ENCODE measurements at places on chromosomes 1 and 21.

- no peak for DNase-seq
Measured at GRCh38 chr1:160400646-160401486, 502 bp downstream of the VANGL2 start.

DNA sequence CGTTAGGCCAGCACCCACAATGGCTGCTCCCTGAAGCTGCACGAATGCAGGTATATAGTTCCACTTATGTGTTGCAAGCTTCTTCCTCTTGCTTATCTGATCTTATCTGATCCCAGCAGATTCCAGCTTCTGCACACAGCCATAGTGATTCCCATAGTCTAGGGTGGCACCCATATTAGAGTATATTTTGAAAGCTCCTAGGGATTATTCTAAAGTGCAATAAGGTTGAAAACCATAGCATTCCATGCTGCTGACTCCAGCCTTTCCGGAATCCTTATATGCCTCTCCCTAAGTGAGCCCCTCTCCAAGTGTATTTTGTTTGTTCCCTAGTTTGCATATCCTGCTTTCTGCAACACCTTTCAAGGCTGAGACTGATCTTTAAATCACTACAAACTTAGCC, 432.0 kb downstream of the SETD4 start:
- no peak for DNase-seq

- DNase-seq, result no peak
Measured at GRCh38 chr1:4351453-4351852, 303.0 kb upstream of the AJAP1 start.

DNA sequence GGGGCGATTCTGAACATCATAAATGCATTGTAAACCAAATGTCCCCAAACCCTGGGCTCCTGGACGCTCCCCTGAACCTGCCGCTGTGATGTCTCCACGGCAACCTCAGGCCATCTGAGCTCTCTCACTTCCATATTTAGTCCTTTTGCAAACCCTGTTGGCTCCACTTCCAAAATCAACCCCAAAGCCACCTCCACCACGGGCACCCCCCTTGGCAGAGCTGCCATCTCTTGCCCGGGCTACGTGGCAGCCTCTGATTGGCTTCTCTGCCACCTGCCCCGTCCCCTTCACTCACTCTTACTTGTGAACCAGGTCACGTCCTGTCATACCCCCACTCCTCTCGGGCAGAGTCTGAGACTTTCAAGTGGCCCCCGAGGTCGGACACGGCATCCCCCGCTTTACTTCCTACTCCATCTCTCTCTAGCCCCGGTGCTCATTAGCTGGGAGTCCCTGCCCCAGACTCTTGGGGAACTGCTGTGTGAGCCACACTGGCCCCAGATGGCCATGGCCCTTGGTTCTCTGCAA, 15.8 kb downstream of the PRXL2B start:
- DNase-seq, result no peak

DNA sequence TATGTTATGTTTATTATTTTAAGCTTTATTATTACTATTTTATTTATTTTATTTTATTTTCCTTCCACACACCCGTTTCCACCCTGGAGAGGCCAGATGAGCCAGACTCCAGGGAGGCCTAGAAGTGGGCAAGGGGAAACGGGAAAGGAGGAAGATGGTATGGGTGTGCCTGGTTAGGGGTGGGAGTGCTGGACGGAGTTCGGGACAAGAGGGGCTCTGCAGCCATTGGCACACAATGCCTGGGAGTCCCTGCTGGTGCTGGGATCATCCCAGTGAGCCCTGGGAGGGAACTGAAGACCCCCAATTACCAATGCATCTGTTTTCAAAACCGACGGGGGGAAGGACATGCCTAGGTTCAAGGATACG, 468 bp upstream of the MX1 start:
- no peak for DNase-seq

DNA sequence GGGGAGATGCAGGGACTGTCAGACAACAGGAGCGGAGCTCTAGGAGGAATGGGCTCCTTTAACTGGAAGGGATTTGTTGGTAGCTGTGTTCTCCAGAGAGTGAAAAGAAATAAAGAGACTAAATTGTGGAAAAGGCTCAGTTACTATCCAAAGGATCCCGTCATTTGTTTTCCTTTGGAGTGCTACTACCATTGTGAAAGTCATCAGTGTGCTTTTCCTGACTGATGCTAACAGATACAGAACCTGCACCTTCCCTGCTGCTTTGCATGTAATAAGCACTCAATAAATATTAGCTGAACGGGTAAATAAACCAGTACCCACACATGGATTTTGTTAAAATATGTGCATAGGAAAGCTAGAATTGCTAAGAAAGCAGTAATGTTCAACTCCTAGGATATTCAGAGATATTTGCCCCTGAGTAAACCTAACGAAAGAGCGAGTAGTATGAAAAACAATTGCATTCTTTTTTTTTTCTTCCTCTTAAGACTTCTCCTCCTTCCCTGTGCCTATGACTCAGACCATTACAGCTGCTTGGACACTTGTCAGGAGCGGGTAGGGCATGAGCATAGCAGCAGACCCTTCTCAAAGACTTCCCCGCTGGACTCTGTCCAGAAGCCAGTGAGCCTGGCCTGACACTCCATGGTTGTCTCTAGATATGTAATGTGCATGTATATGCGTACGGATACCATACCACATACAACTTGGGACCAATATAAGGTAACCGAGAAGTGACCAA, 41.7 kb downstream of the PTGFRN start:
- DNase-seq, result no peak

DNA sequence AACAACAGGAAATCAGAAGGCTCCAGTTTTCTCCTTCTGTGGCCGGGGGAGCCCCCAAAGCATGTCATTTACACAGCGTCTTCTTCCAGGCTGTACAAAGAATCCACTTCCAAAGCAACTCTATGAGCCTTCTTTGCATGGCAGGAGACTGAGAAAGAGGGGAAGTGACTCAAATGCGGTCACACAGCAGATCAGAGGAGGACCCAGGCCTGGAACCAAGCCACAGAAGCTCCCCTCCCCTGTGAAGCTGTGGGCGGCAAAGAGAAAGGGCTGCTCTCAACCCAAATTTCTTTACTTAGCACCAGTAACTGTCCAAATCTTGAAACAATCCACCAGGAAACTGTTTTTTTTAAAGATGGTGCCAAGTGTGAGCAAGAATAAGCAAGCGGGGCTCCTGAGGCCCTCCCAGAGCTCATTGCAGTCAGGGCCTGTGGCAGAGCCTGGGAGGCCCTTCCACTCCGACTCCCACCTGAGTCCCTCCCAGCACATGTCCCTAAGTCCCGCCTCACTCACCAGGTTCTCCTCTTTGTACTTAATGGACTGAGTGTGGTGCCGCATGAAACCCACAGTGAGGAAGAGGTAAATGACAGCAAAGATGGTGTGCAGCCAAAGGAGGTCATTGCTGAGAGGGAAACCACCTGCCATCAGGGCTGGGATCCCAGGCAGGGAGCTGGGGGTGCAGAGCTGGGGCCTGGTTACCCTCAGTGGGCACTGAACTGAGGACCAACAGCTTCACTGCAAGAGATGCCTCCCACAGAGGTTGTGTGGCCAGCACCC, 15.9 kb downstream of the TMEM63A start:
- peak; percentile 77 for DNase-seq

DNA sequence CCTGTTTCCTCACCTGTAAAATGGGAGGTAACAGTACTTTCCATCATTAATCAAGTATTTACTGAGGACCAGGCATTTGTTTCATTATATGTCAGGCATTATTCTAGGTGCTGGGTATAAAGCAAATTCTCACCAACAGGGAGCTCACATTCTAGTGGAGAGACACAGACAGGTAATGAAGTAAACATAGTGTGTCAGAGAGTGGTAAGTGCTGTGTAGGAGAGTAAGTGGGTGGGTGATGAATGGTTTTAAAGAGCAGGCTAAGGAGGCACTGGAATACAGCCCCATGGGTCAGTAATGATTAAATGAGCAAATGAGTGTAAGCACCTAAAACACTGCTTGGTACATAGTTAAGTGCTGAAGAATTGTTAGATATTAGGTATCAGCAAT, 60.4 kb downstream of the DNTTIP2 start:
- DNase-seq, result no peak

GRCh38 chr1:66929999-66930822, 5.4 kb downstream of the MIER1 start:
- DNase-seq, result peak; percentile 95

DNA sequence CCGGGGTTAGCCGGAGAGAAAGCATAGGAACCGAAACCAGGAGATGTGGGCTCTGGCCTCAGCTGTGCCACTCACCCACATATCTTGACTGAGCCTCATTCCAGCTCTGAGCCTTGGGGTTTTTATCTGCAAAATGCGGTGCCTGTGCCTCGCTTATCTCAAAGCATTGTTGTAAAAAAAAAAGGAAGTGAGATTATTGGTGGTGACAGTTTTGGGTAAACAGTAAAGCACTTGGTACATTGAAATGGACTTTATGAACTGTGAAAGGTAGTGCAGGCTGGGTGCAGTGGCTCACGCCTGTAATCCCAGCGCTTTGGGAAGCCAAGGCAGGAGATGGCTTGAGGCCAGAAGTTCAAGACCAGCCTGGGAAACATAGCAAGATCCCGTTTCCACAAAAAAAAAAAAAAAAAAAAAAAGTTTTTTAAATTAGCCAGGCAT, 3.8 kb downstream of the PTAFR start:
- peak; percentile 62 for DNase-seq

DNA sequence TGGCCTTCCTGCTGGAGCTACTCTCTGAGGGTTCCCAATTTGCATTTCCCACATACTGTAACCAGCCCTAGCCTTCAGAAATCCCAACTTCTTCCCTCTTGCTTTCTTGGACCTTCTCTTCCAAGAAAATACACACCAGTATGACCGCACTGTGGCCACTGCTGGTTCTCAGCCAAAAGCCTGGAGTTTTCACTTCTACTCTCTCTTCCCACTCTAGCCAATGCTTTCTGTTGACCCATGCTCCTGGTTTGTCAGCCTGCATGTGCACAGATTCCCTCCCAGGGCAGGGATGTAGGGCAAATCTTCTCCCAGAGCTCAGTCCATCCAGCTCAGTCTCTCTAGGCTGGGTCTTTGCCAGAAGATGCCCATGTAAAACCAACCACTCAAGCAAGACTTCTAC, 664 bp downstream of the SLAMF1 start:
- DNase-seq, result no peak

GRCh38 chr1:34768856-34769255, 9.3 kb downstream of the GJB4 start:
- no peak for DNase-seq

- DNase-seq, result no peak
Measured at GRCh38 chr1:39104158-39105060, 78.3 kb downstream of the NDUFS5 start.

GRCh38 chr1:225461533-225462428, 33.9 kb upstream of the LBR start:
- no peak for DNase-seq

DNA sequence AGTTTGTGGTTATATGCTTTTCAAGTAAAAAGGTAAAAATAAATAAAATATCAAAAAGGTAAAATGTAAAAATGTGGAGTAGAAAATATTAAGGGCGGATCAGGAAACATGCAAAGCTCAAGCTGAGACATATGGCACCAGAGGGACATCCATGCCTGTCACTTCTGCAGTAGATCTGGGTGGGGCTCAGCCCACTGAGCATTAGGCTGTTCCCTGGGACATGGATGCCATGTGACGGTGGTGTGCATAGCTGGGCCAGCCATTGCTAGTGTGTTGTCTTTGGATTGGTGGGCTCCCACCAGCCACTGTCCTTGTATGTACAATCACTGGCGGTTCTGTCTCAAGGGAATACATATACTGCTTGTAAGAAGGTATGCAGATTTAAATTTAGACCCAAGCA, 3.0 kb downstream of the TTC13 start:
- DNase-seq, result no peak

DNA sequence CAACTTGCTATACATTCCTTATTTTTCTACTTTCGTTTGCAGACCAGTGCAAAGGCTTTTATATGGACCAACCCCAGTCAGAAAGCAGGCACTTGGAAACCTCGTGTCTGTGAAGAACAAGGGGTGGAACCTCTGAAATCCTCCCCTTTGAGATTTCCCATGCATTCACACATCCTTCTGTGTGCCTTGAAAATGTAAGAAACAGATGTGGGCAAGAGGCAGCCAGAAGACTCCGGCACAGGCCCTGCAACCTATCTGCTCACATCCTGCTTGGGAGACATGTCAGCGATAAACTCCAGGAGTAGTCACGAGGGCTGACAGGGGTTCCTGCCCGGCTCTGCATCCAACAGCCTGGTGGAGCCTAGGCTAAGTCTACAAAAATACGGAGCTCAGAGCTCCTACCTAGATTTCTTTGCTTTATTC, 42.5 kb downstream of the ETS2 start:
- no peak for DNase-seq

- no peak for DNase-seq
Measured at GRCh38 chr1:29412591-29412990, 176.3 kb downstream of the PTPRU start.

- no peak for DNase-seq
Measured at GRCh38 chr1:21586222-21586621, 77.0 kb downstream of the ALPL start.

- no peak for DNase-seq
Measured at GRCh38 chr1:50705699-50706098, 254.4 kb downstream of the FAF1 start.

GRCh38 chr1:59664166-59664565, 150.6 kb upstream of the HOOK1 start:
- no peak for DNase-seq

DNA sequence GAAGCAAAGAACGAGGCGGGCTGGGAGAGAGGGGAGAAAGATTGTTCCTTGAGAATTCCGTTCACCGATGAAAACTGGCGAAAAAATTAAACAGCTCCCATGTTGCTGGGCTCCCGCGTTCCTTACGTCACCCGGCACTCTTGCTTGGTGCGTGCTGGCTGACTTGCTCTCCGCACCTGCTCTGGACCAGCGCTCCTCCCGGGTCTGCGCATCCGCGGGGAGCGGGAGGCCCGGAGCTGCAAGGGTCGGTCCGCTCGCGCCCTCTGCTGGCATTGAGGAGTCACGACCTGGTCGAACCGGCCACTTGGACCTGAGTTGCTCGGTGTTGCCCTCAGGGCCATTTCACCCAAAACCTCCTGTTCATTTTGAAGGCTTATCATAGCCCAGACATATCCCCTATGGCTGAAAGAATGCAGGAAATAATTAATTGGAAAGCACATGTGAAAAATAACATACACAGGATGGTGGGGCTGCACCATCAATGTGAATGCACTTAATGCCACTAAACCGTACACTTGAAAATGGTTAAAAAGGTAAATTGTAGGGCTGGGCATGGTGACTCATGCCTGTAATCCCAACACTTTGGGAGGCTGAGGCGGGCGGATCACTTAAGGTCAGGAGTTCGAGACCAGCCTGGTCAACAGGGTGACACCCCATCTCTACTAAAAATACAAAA, 98.9 kb upstream of the BACE2 start:
- DNase-seq, result peak; percentile 68

GRCh38 chr1:88351960-88352359, 332.1 kb upstream of the PKN2 start:
- DNase-seq, result no peak

DNA sequence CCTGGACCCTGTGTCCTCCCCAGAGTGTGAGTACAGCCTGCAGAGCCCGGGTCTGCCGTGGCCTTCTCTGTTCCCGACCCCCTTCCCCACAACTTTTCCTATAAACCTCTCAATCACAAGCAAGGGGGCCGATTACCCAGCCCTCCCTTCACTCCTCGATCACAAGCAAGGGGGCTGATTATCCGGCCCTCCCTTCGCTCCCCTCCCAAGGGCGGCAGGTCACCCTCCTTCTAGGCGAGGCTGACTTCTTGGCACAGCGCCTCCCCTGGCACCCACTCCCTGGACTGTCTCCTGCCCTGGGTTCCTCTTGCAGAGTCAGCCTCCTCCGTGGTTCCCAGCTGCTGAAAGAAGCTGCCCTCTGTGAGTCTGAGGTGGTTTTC, 12.3 kb upstream of the LDLRAP1 start:
- no peak for DNase-seq

All from activated CD4-positive, alpha-beta memory T cell treated with anti-CD3 and anti-CD28 coated beads, Interleukin-2, amount 10 ng/mL, durations not matched to agents 7 days and 5 days (primary cell).